Suprapubic skin (tissue), 4 donors: ENCODE measurements at places on chromosomes 1 and 21. TPM values are rescaled to one million over a fixed set of nuclear protein-coding genes. Genes with fewer than 3 reads are reported as not detected.

The TGFBR3 gene
- 130 TPM for total RNA-seq

The SLC45A3 gene
- total RNA-seq: 3.3 TPM

The ARHGEF19 gene
- total RNA-seq: 33.0 TPM

The NEXN gene
- total RNA-seq: 3.1 TPM

The CYYR1 gene
- 3.1 TPM for total RNA-seq

GRCh38 chr1:57474137-57474750 lies 50.4 kb upstream of the DAB1 start:
- DNase-seq: no peak

- no peak for DNase-seq
These were observed 26.6 kb upstream of the FCRL4 start for GRCh38 chr1:157624471-157624870.

DNA sequence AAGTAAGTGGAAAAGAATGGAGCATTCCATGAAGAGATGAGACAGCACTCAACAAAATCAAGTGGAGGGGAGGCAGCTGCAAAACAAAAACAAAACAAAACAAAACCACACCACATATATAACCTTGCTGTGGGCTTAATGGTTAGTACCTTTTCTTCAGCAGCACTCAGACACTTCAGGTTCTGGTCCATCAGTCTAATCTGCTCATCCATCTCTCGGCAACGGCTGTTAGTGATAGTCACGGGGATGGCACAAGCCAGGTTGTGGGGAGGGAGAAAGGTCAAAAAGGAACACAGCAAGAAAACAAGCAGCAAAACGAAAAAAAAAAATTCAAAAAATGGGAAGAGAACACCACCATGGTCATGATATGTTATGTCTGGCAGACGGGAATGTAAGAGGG lies 17.0 kb upstream of the NUP210L start:
- no peak for DNase-seq

DNA sequence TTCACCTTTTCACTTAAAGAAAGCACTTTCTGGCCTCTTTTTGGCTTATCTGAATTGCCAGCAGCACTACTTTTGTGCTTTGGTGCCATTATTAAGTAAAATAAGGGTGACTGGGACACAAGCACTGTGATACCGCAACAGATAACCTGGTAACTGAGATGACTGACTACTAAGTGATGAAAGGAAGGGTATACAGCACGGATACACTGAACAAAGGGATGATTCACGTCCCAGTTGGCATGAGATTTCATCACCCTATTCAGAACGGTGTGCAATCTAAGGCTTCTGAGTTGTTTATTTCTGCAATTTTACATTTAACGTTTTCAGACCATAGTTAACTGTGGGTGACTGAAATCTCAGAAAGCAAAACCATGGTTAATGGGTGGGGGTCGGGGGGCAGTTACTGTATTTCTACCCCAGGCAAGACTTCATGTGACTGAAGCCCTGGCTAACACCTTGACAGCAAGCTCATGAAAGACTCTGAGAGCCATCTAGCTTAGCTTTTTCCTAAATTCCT lies 102.8 kb downstream of the CLIC6 start:
- DNase-seq: no peak

GRCh38 chr1:19918057-19918456 lies 5.4 kb downstream of the PLA2G2E start:
- peak; percentile 87 for DNase-seq

- no peak for DNase-seq
These were observed 13.2 kb upstream of the MTMR11 start for GRCh38 chr1:149949911-149950310.

- no peak for DNase-seq
These were observed 94.8 kb downstream of the ETS2 start for GRCh38 chr21:38900499-38900898.

DNA sequence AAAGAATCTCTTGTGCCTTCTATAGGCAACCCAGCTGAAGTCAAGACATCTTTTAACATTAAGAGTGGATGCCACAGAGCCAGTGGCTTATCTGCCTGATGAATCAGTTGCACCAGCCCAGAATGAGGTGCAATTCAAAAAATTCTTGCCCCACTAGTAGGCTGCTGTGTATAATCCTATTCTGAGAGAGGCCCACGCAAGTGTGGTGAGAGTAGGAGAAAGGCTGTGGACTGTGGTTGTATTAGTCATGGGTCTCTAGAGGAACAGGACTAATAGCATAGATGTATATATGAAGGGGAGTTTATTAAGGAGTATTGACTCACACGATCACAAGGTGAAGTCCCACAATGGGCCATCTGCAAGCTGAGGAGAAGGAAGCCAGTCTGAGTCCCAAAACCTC lies 216.4 kb downstream of the LTN1 start:
- no peak for DNase-seq

- DNase-seq: no peak
These were observed 24.6 kb downstream of the AGRN start for GRCh38 chr1:1044455-1045078.

DNA sequence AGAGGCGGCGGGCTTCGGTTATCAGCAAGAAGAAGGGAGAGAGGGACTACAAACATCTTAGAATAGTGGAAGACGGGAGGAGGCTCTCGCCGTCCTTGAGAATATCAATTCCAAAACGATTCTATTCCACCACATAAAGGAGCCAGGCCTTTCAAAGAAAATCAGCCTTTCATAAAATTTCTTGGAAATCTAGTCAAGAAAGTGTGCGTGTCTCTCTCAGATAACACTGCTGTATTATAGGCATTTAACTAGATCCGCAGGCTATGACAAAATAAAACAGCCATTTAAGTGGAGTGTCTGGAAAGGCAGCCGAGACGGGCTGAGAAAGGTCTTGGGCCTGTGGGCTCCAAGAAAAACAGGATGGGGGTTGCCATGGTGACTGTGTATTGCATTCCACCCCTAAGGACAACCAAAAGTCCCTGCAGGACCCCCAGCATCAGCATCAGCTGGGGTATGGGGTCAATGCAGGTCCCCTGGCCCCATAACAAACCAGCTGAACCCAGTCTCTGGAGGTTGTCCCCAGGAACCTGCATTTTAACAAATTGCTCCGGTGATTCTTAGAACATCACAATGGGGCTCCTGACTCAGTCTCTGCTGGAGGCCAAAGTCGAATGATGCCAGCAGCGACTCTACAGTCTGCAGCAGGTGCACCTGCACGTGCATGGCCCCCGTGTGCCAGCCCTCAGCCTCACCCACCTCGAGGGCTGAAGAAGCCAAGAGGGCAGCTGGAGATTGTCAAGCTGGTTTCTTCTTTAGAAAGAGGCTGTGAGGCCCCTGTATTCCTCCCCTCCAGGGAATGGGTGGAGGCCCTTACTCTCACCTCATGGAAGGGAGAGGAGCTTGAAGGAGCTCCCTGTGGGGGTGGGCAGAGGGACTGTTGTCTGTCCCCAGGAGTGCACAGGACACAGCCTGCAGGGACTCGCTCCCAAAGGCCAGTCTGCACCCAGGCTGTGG lies 287.4 kb downstream of the NPHP4 start:
- DNase-seq: no peak
